ENCODE measurements at places on chromosomes 5 and 9.

GRCh38 chr9:128124873-128125579 is 2.5 kb downstream of the PTGES2 start:
- no peak for DNase-seq

DNA sequence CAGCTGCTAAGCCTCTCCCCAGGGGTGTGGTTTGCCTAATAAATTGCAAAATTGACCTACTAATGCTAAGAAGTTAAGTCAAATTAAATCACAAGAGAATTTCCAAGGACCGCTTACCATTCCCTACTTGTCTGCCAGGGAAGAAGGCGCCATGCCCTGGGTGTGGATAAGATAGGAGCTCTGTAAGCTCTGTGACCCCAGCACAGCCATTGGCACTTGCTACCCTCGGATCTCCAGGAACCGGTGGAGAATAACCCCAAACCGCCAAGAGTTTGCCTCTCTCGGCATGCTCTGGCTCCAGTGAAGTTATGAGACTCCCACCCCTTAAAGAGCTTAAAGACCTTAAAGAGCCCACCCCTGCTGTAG is 58.9 kb downstream of the NEURL1B start:
- DNase-seq, result no peak

- no peak for DNase-seq
Observed at GRCh38 chr5:170750791-170751190, 32.7 kb upstream of the GABRP start.

- no peak for DNase-seq
Observed at GRCh38 chr9:136701668-136702053, 10.7 kb upstream of the DIPK1B start.

DNA sequence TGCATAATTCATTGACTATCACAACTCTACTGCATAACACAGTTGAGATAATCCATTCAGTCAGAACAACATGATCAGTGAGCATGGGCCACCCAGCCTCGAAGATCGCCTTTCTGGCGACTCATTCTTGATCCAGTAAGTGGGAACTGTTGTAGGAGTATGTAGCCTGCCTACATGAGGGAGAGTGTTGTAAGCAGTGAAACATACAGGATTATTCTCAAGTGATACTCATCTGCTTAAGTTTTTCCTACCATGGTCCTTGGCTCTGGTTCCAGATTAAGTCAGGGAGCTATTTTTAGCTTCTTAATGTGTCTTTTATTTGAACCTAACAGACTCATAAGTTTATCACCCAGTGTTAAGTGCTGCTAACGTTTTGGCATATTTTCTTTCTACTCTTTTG is 44.0 kb downstream of the TNPO1 start:
- peak; percentile 33 for DNase-seq

DNA sequence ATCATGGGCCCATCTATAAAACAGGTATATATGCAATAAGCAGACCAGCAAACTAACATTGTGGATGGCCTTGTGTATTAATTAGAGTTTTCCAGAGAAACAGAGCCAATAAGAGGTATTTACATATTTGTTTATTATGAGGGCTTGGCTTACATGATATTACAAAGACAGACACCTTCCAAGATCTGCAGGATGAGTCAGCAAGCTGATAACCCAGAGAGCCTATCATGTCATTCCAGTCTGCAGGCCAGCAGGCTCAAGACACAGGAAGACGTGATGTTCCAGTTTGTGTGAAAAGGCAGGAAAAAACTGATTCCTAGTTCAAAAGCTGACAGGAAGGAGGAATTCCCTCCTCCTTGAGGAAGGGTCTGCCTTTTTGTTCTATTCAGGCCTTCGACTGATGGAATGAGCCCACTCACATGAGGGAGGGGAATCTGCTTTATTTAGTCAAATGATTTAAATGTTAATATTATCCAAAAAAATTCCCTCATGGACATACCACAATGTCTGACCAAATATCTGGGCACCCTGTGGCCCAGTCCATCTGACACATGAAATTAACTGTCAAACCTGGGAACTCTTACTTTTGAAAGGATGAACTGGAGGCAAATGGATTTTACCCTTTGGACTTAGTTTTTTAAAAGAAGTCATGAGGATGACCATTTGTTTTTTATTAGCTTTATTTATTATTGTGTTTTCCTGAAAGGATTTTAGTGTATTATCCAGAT is 161.2 kb upstream of the CHD1 start:
- DNase-seq, result no peak

- peak; percentile 99 for DNase-seq
Observed at GRCh38 chr9:16335788-16336580, 534.5 kb downstream of the BNC2 start.

DNA sequence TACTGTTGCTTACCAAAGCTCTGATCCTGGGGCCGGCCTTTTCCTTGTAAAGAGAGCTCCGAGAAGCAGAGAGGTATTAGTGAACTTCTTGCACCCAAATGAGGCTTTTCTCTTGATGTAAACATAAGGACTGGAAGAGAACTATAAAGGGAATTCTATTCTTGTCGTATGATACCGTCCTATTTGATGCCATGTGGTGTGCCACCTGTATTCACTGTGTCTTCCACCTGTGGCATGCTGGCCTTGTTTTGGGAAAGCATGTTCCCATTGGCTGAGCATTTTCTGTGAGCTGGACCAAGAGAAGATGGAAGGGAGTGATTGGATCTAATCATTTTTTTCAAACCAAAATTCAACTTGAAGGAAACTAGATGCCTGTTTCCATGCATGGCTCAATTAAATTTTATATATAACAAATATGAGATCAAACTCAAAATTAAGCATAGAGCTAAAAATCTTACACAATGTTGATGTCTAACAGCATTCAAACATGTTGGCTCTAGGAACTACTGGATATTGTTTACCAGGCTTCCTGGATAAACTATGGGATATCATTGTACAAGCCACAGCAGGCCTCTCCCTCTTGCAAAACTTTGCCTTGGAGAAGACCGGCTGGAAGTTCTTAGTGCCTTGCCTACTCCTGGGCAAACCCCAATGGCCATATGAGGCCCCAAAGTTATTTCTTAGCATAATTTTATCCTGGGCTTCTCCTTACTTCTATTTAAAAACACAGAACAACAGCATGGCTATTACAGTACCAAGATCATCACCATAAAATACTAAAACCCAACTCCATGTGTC is 115.3 kb downstream of the TSSK1B start:
- no peak for DNase-seq

- DNase-seq, result no peak
Observed at GRCh38 chr5:117733051-117733450, 1158.4 kb upstream of the SEMA6A start.

- DNase-seq, result no peak
Observed at GRCh38 chr5:39052141-39052540, 22.1 kb downstream of the RICTOR start.

DNA sequence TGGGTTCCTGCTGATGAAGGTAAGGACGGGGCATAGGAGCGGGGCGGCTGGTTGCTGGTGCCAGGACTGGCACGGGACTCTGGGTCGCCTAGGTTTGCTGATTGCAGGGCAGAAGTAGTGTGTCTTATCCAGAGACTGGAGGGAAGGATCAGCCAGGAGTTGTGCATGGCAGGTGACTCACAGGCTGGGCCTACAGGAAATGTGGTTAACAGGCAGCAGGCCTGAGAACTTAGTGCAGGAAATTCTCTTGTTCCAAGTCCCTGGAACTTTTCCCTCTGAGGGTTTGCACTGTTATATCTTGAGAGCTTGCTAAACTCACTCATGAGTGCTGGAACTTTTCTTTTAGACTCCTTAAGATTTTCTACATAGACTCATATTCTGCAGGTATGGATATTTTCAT is 95.1 kb downstream of the ANXA2R start:
- peak; percentile 88 for DNase-seq

DNA sequence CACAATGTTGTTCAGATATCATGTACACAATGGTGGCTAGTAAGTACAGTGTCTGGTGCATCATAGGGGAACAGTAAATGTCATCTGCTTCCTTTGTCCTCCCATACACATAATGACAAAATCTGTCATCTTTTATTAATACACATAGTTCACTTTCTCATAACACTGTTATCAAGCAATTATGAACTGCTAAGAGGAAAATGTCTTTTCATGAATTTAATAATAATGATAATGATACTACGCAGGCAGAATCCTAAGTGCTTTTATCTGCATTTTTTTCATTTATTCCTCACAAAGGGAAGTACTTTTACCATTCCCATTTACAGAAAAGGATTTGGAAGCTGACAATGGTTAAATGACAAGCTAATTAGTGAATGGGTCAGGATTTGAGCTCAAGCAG is 35.7 kb downstream of the DPYSL3 start:
- DNase-seq, result no peak

DNA sequence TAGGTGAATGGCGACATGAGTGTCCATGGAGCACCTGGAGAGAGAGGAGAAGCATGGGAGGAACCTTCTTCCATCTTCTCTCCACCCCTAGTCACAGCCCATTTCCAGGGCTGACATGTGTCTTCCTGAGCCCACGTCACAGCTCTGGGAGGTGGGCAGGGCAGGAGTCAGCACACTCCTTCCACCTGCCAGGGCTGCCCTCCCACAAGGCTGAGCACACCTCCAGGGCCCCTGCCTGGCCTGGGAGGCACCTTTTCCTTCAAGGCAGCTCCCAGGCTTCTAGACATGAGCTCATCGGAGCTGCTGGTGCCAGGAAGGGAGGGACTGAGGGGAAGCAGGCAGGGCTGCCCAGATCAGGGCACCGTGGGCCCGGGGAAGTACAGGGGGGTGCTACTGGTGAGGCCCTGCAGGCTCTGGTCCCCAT is 13.6 kb upstream of the SYNPO start:
- DNase-seq, result peak; percentile 38

- DNase-seq, result peak; percentile 48
Observed at GRCh38 chr5:78506261-78507024, 142.1 kb downstream of the LHFPL2 start.

GRCh38 chr9:100674419-100675122 is 96.7 kb downstream of the CAVIN4 start:
- DNase-seq, result no peak

DNA sequence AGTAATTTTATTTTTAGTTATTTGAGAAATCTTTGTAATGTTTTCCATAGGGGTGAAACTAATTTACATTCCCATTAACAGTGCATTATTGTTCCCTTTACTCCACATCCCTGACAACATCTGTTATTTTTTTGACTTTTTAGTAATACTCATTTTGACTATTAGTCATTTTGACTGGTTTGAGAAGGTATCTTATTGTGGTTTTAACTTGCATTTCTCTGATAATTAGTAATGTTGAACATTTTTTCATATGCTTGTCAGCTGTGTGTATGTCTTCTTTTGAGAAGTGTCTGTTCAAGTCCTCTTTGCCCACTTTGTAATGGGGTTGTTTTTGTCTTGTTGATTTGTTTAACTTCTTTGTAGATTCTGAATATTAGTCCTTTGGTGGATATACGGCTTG is 27.5 kb downstream of the CCDC152 start:
- no peak for DNase-seq

- no peak for DNase-seq
Observed at GRCh38 chr5:73603998-73604397, 22.0 kb upstream of the ARHGEF28 start.

DNA sequence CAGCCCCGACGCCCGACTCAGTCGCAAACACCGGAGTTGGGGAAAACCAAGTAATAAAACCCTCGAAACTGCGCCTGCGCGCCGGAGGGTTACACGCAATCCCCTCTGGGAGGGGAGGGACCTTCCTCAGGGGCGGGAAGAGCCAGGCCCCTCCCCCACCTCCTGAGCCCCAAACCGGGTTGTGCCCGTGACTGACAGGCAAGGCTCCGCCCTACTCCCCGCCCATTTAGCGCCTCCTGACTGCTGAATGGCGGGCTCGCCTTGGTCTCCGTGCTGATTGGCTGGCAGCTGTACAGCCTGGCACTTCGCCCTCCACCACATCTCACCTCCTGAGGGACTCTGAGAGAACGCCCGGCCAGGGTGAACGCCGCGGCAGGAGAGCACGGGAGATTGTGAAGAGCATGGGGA is at the start of gene PRDM9:
Gene PRDM9, plus strand, starts transcription at position 332 of the 408 bp plus-strand sequence. CDS start 1,425 bp downstream, outside the sequence.
- no peak for DNase-seq

DNA sequence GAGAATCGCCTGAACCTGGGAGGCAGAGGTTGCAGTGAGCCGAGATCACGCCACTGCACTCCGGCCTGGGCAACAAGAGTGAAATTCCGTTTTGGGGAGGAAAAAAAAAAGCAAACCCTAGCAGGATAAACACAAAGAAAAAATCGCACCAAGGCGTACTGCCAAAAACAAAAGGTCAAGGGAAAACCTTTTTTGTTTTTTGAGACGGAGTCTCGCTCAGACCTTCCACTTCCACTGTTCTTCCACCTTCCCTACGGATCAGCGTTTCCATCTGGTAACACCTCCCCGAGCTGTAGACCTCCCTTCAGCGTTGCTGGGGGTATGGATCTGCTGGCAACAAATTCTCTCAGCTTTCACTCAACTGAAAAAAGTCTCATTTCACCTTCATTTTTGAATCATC is 20.1 kb upstream of the FCN2 start:
- DNase-seq, result no peak

DNA sequence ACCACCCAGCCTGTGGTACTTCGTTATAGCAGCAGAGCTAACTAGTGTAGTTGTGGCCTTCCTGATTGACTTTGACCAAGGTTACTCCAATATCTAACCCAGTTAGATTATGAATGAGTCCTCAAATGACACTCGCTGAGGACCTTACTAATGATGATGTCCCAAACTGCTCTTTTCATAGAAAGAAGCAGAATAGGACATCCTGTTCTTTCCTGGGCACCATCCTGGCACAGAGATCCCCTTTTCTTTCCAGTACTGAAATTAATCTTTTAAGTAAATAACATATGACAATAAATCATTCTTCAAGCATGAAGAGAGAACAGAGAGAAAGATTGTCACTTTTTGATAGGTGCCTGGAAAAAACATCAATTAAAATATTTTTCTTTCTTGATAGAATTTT is 26.7 kb upstream of the SPINK14 start:
- DNase-seq, result no peak

GRCh38 chr5:96590796-96591195 is 71.4 kb upstream of the CAST start:
- DNase-seq, result peak; percentile 17

DNA sequence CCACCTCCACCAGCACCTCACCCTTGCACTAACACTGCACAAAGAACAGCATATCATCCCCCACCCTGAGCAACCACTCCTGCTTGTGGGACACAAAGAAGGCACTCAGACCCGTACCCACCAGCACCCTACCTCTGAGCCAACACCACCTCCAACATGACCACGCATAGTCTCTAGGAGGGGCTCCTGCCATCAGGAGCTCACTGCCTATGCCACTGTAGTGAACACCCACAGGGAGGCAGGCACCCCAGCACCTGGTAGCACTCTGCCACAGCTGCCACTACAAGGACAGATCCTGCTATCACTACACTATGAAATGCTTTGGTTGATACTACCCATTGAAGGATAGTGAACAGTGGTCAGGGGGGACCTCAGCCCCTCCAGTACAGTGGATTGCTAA is 395.6 kb upstream of the GRAMD2B start:
- no peak for DNase-seq

DNA sequence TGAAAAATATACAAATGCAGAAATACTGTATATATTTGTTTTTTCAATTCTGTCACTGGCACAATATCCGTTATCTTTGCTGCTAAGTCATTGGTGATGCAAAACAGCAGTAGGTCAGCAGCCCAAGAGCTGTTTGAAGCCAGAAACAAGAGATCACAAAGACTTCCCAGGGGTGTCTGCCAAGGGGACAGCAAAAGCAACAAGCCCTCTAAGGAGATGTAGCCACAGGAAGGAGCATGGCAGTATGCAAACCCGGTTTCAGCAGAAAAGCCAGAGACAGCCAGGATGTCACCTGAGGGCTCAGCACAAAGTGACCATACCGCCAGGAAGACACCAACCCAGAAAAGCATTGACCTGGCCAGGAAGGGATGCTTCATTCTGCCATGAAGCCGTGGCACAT is 241.5 kb downstream of the ARRDC3 start:
- no peak for DNase-seq

All from AG08395 (cell line).